Fibroblast of villous mesenchyme (primary cell): ENCODE measurements at places on chromosomes 5 and 9. TPM values are rescaled to one million over a fixed set of nuclear protein-coding genes. Genes with fewer than 3 reads are reported as not detected.

DNA sequence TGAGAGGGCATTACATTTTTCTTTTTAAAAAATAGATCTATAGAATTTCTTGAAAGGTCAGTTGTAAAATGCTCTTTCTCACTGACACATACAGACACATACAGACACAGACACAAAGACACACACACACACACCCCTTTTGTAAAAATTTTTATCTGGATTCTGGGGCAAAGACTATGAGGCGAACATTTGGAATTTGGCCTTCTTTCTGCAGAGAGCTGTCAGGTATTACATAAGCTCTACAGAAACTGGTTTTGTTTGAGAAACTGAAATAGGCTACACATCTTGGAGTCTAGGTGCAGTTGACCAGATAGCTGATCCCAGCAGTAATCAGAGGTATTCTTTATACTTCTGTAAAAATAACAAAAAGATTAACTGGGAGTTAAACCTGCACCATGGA is 315.9 kb upstream of the RPS23 start:
- DNase-seq: no peak

DNA sequence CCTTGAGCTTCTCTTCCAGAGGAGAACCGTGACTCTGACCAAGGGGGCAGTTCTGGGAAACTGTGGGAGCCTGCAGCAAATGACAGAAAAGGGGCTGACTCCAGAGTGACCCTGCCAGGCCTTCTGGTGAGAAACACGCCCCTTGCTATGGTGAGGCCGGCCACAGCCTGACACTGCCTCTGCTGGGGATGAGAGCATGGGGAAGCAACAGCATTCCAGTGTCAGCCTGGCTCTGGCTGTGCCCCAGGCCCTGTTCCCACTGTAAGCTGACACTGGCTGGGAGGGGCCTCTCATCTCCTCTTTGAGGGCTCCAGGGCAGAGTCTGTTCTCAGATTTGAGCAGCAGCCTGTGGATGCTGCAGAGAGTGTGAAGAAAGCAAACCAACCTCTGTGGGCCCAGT is 180.0 kb upstream of the IL12B start:
- DNase-seq: peak; percentile 52

PCDHGA3 gene
- 3.2 and 4.3 TPM in 2 replicates for total RNA-seq

SCGB3A2 gene
- total RNA-seq: not detected in 2 replicates

TMEM174 gene
- total RNA-seq: not detected in 2 replicates
